ENCODE measurements at places on chromosomes 4 and X.

GRCh38 chrX:51006064-51006463 is 95.5 kb downstream of the BMP15 start:
- no peak for DNase-seq

DNA sequence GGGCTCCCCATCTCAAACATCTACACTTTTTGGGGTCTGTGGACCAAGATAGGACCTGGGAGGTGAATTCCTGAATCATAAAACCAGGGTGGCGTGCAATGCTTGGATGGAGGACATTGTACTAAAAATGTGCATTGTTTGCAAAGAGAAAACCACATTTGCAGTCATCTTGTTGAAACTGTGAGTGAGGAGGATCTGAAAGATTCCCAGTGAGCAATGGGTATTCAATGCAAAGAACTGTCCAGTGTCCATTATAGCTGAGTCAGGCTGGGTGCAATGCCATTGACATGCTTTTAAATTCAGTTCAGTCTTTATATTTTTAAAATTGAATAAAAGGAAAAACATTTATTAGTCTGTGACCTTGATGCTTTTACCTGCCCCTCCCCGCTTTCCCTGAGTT is 215.7 kb downstream of the STK32B start:
- DNase-seq: no peak

DNA sequence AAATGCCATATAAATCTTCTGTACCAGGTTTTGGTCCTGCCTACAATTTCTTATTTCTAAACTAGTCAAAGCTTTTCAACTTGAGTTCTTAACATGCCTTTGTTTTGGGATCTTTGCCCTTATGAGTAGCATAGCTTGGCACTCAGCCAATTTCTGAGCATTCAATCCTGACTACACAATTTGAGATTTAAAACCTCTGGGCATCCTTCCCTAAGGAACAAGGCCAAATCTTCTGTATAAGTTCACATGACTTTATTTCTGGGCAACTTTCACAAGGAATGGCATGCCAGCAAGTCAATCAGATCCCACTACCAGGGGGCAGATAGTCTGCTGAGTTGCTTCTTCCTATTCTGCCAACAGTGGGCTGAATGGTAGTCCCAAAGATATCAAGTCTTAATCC is 254.2 kb downstream of the ADAMTS3 start:
- DNase-seq: no peak

- DNase-seq: peak; percentile 66
Measured at GRCh38 chrX:47366041-47366722, 4.2 kb upstream of the ZNF157 start.

GRCh38 chr4:112110059-112110425 is 35.2 kb upstream of the FAM241A start:
- DNase-seq: no peak

- no peak for DNase-seq
Measured at GRCh38 chr4:124902001-124902515, 189.5 kb upstream of the ANKRD50 start.

- no peak for DNase-seq
Measured at GRCh38 chr4:128305942-128306341, 18.3 kb upstream of the PGRMC2 start.

Data from stimulated activated naive B cell treated with anti-CD40 and anti-IgM and Interleukin-4, amounts not matched to agents 10 μg/mL and 1 μg/mL and 100 μg/mL, for 72 hours (primary cell).